Stimulated activated CD8-positive, alpha-beta memory T cell treated with anti-CD3 and anti-CD28 coated beads, Interleukin-15, amount 100 ng/mL, for 1 hour (primary cell): ENCODE measurements at places on chromosomes 12 and 14.

- DNase-seq = peak; percentile 20
Measured at GRCh38 chr12:102484428-102484958, 4.1 kb upstream of the IGF1 start.

- no peak for DNase-seq
Measured at GRCh38 chr12:129483111-129483893, 420.5 kb downstream of the TMEM132D start.

DNA sequence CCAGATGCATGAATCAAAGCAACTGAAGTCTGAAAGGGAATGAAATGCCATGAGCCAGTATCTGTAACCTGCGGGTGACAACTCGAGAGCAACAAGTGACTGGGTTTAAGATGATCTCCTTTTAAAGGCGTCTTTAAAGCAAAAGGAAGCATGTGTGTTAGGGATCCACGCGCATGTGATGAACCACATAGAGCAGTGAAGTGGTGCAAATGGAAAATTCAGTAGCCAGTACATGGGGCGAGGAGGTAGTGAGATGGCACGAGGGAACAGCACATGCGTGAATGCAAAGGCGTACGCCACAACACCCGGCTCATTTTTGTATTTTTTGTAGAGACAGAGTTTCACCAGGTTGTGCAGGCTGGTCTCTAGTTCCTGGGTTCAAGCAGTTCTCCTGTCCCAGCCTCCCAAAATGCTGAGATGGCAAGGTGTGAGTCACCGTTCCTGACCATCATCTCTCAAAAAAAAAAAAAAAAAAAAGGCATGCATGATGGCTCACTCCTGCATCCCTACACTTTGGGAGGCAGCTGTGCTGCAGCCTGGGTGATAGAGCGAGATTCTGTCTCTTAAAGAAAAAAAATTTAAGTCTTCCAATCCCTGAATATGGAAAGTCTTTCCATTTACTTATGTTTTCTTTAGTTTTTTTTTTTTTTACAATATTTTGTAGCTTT lies 24.6 kb upstream of the BCL7A start:
- no peak for DNase-seq

- DNase-seq = no peak
Measured at GRCh38 chr12:1993871-1994371, 10.3 kb downstream of the DCP1B start.

DNA sequence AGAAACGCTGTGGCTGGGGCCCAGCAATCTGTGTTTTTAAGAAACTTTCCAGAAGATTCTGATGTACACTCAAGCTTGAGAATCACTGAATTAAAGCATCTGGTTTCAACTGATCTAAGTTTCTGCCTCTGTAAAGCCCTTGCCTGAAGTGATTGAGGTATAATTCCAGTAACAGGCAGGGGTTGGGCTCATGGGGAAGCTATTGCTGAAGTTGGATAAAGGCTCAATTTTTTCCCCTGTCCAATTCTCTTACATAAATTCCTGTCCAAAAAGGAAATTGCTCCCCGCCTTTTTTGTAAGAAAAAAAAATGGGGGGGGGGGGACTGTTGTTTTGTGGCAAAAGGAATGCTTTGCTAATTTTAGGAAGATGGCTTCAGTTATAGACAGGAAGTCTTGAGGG lies 337.4 kb downstream of the NUAK1 start:
- DNase-seq = no peak

- no peak for DNase-seq
Measured at GRCh38 chr14:71319666-71320065, 412.4 kb downstream of the PCNX1 start.

DNA sequence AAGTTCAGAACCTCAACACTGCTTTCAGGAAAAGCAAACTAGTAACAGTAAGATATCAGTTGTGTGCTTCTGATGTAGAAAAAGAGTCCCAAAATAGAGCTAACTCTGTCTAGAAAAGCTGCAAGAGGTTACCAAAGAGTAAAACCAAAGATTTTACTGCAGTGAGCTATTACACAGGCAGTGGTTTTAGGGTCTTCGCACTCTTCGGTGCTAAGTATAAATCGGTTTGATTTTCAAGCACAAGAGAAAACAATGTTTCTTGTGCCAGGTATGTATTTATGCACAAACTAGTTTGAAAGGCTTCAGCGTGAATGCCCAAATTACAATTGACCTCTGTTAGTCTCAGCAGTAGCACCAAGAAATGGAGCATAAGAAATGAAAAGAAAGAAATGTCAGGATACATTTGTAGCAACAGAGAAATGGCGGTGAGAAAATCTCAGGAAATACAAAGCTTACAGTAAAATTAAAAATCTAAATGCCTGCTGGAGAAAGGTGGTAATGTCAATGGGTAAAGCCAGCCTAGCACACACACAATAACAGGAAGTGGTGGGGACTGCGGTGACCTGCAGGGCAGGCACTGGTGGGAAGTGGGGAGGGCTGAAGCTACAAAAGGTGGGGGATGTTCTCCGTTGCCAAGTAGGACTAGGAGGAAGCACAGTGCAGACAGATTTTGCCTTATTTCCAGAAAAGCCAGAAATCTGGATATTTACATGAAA lies 18.0 kb upstream of the DYRK2 start:
- DNase-seq = peak; percentile 64

- no peak for DNase-seq
Measured at GRCh38 chr12:28253161-28253641, 62.9 kb downstream of the CCDC91 start.

DNA sequence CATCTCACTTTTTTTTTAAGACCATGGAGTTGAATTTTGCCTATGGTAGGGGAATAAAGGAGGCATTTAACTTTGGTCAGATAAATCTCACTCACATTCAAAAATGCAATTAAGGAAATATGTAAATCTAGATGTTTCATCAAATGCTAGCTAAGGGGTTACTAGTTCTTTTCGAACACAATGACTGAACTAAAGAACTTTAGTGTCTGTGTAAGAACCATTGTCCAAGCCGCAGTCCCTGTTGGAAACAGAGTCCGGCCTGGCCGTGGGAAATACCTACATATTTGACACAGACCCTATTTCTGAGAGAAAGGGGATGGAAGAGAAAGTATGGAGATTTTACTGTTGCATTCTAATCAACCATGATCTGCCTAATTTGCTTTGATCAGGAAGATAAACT lies 17.4 kb downstream of the LGR5 start:
- no peak for DNase-seq

DNA sequence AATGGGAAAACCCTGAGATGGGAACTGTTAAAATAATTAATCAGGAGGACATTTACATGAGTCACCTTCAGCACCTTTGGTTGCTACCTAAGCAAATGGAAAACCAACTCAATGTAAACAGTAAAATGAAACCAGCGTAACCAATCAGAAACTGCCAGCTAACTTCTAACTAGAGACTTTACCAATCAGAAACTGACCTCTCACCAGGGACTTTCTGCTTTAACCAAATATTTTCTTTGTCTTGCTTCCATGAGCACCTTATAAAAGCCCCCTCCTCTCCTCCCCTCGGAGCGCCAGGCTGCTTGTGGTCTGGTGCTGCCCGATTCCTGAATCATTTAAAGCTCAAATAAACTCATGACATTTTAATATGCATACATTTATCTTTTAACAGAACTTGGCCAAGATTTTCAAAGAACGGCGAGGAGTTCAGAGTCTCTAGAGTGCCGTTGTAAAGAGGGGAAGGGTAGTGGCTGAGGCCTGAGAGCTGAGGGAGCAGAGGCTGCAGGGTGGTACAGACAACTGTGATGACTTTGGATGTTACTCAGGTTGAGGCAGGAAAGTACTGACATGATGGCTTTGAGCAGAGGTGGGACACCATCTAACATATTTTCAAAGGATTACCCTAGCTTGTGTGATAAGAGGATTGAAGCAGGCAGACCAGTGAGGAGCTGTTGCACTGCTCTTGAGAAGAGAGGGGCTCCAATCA lies 183.6 kb downstream of the CRADD start:
- DNase-seq = no peak

GRCh38 chr14:92527721-92528120 lies 14.1 kb downstream of the RIN3 start:
- DNase-seq = no peak

DNA sequence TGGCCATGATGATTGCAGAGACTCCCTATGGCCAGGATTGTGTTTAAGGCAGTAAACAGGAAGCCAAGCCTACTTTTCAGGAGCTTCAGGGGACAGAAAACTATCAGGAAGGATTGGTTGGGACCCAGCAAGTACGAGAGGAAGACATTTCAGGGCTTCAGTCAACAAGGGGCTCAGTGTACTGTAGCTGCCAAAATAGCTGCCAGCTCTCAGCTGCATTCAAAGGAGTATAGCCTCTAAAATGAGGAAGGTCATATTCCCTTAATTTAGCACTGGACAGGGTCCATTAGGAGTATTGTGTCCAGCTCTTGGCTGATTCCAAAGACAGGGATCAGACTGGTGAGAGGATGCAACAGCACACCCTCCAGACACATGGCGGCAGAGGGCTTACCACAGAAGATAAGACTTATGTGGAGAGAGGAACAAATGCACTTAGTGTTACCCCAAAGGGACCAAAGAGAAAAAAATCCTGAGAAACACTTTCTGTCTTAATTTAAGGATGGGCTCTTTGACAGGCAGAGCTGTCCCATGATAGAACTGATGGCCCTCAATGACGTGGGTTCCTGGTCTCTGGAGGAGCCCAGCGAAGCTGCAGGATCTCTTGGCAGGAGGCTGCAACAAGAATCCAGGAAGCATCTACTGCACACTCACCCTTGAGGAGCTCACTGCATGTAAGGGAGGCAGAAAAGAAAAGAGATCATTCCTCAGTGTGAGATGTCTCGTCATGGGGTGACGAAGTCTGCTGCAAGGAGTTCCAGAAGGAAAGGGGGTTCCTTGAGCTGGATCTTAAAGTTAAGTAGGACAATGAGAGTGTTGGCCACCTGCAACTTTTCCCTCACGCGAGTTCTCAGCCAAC lies 14.8 kb downstream of the BDKRB1 start:
- DNase-seq = no peak

DNA sequence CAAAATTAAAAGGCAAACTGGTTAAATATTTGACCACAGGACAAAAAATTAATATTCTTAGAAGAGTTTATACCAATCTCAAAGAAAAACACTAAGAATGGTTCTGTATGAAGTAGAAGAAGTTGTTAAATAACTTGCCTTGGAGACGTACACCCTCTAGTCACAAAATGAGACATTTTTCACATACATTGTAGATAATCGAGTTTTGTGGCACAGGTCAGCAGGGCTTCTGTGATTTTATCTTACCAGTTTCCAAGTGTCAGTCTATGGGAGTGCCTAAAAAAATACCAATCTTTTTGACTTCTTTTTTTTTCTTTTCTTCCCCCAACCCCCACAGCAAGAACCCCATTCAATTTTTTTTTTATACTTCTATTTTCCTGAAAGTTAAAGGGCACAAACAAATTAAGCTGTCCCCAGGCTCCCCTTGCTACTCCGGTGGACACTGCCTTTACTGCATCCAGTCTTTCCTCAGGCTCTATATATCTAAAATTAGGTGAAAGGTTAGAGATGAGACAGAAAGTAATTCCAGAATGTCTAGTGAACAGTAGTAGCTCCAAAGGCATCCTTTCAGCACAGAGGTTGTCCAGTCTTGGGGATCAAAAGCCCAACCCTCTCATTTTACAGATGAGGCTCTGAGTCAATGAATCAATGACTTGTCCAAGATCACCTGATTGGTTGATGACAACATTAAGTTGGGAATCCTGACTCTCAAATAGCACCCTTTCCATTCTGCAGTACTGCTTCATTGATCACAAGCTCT lies 6.2 kb downstream of the LIMA1 start:
- no peak for DNase-seq

DNA sequence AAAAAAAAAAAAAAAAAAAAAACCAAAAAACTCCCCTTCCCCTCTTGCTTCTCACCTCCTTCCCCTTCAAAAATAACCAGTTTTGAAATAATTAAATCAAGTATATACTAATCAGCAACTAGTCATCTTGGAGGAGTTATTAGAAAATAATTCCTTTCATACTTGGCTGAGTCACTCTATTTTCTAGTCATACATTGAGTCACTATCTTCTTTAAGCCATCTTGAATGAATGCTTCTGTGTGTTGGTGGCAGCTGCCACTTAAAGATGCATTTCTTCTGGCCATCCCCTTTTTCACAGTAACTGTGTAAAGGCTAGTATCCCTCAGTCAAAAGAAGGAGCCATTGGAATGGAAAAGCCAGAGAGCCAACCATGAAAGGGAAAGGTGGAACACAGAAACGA lies 84.2 kb upstream of the TMEM263 start:
- no peak for DNase-seq

GRCh38 chr14:26163761-26164160 lies 434.1 kb downstream of the NOVA1 start:
- DNase-seq = no peak

DNA sequence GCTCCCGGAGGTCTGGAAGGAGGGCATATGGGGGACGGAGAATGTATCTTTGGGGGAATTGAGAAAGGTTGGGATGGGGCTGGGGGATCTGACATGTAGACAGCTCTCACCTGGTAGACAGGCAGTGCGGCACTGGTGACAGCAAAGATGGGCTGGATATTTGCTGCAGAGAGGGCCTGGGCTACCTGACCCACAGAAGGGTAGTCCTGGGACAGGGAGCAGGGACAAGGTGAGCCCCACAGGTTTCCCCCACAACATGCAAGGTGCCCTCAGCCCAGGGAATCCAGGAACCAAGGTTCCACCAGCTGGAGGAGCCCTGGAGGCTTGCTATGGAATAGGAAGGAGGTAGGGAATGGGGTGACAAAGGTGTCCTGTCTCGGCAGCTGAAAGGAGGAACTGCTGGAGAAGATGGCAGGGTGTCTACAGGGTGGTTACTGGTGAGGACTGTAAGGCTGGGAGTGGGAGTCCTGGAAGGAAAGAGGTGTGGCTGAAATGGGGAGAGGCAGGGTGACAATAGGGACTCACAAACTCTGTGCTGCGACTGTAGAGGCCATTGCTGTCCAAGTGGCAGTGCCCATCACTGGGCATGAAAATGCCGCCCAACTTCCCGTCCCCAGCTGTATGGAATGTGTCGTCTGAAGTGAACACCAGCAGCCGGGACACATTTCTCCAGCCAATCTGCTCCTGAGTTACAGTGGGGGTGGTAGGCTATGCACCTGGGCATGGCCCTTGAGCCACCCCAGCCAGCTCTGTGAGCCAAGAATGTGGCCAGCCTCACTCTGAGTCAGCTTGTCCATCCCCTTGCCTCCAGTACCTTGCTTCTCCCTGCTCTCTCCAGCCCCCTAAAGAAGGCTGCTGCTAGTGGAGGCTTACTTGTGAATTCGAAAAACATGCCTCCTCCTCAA lies 11.3 kb downstream of the ITGB7 start:
- DNase-seq = no peak

- DNase-seq = no peak
Measured at GRCh38 chr12:88241862-88242570, 99.9 kb downstream of the TMTC3 start.

- DNase-seq = no peak
Measured at GRCh38 chr12:11673666-11674461, 24.4 kb downstream of the ETV6 start.

GRCh38 chr14:84453307-84453950 lies 1076.5 kb upstream of the FLRT2 start:
- no peak for DNase-seq

GRCh38 chr12:120843472-120843871 lies 60.7 kb downstream of the SPPL3 start:
- DNase-seq = no peak

DNA sequence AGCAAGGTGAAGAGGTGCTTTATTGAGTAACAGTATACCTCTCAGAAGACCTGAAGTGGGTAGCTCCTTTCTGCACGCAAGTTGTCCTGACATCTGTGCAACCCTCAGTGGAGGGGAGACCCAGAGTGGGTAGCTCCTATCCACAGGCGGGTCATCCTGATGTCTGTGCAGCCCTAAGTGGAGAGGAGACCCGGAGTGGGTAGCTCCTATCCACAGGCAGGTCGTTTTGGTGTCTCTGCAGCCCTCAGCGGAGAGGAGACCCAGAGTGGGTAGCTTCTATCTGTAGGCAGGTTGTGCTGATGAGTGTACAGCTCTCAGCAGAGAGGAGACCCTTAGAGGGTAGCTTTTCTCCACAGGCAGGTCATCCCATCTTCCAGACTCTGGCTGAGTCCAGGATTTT lies 45.1 kb upstream of the PRPF39 start:
- DNase-seq = no peak
